ENCODE measurements at places on chromosomes 5 and 9.

GRCh38 chr9:91040371-91041215 is 239.0 kb downstream of the SYK start:
- no peak for DNase-seq

DNA sequence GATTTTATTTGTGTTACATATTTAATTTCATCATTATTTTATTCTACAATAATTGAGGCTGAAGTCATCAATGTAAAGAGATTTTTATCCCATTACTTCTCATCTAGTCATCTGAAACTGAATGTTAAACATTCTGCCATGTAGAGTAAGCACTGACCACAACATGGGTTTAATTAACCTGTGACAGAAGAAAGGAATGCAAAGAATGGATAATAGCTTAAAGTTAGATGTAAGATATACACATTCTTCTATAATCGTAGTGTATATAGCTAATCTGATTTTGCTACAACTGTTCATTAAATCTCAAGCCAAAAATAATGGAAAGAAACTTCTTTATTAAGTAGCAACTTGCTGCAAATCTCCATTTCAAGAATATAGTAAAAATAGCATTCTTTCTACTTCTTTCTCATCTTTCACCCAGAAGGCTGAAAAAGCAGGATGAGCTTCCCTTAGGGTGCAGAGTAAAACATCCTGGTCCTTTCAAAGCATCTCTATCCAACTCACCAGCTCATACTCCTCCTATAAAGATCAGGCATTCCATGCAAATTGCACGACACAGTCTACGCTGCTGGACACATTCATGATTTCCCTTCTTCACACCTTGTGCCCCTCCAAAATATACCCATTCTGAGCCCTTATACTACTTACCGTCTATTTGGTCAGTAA is 115.2 kb downstream of the EFNA5 start:
- no peak for DNase-seq

GRCh38 chr5:141734501-141735229 is 52.6 kb upstream of the ARAP3 start:
- no peak for DNase-seq

GRCh38 chr5:33888587-33888986 is 3.2 kb downstream of the ADAMTS12 start:
- DNase-seq, result no peak

DNA sequence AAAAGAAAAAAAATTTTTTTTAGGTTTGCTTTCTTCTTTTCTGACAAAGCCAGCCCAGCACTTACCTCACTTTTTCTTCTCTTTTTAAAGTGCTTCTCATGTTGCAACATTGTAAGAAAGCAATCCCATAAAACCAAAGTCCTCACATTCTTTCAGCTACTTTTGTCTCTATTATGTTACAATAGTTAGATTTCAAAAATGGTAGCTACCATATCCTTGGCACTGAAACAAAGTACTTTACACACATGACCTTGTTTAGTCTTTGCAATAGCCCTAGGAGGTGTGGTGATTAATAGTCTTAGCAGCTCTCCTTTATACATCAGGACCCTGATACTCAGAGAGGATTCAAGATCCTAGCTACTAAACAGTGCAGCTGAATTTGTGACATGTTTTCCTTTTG is 23.5 kb upstream of the CARTPT start:
- DNase-seq, result no peak

GRCh38 chr5:157390551-157391297 is 69.3 kb upstream of the NIPAL4 start:
- DNase-seq, result peak; percentile 26

DNA sequence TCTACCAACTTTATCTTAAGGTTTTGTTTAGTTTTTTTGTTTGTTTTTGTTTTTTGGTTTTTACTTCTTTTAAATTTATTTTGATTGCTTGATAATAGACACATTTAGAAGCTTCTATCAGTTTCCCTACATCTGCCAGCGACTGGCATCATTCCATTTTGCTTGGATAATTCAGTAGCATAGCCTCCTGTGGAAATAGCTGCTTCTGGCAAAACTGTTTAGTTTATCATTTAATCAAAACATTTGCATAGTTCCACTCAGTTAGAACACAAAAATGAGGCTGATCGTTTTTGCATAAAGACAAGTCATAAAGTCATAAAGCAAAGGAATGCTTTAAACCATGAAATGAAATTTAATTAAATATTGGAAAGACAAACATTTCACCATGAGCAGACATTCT is 133.7 kb upstream of the NFIL3 start:
- no peak for DNase-seq

- DNase-seq, result no peak
These were observed 45.3 kb downstream of the SLC22A5 start for GRCh38 chr5:132414634-132415378.
